ENCODE measurements at places on chromosomes 6 and 20.

- no peak for DNase-seq
These were observed 21.6 kb downstream of the NAPB start for GRCh38 chr20:23399568-23400241.

GRCh38 chr6:4879741-4880275 lies 103.6 kb downstream of the CDYL start:
- DNase-seq = no peak

GRCh38 chr6:158972241-158973233 lies 27.5 kb downstream of the RSPH3 start:
- DNase-seq = peak; percentile 58

DNA sequence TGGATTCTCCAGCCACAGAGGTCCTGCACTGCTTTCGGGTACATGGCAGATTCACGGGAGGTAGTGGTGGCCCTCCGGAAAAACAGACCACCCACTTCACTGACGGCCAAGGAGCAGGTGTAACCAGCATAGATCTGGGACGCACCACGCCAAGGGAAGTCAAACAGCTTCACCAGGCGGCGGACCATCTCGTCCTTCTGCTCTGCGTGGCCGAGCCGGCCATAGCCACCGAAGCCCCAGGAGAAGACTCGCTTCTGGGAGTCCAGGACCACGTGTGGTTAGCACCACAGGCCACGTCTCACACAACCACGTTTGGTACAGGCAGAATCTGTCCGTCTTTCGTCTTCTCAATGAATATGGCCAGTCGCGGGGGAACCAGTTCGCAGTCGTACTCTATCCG lies 184.8 kb upstream of the COL21A1 start:
- DNase-seq = no peak

GRCh38 chr6:152232501-152233151 lies 404.5 kb downstream of the SYNE1 start:
- DNase-seq = no peak

GRCh38 chr6:13953061-13953705 lies 28.4 kb downstream of the RNF182 start:
- DNase-seq = no peak

GRCh38 chr6:108915258-108915657 lies 67.0 kb downstream of the ARMC2 start:
- no peak for DNase-seq

- DNase-seq = peak; percentile 30
These were observed 70.8 kb upstream of the AKIRIN2 start for GRCh38 chr6:87772597-87773530.

Data from DMS 273 treated with DMSO at 0.1 percent for 48 hours (cell line).